ENCODE measurements at places on chromosomes 11 and 22. TPM values are rescaled to one million over a fixed set of nuclear protein-coding genes. Genes with fewer than 3 reads are reported as not detected.

The TTC38 gene
- 21.7 TPM for total RNA-seq

The OR2AG2 gene
- total RNA-seq = not detected

The OR6T1 gene
- total RNA-seq = not detected

The SLC43A3 gene
- 81.0 TPM for total RNA-seq

The NADSYN1 gene
- total RNA-seq = 27.1 TPM

The PATL1 gene
- 15.4 TPM for total RNA-seq

The CPSF7 gene
- total RNA-seq = 48.1 TPM

The MAP6 gene
- 0.40 TPM for total RNA-seq

The ZC3H7B gene
- 55.7 TPM for total RNA-seq

The COX8A gene
- total RNA-seq = 1,023 TPM

The ART5 gene
- total RNA-seq = not detected

The CSF2RB gene
- total RNA-seq = not detected

The OR51B4 gene
- total RNA-seq = 21.5 TPM

The PANX3 gene
- total RNA-seq = not detected

The OR5P2 gene
- total RNA-seq = not detected

The ME3 gene
- not detected for total RNA-seq

The KRTAP5-7 gene
- total RNA-seq = not detected

The SHISAL1 gene
- total RNA-seq = 2.1 TPM

The CDC42BPG gene
- 0.13 TPM for total RNA-seq

The C11orf87 gene
- total RNA-seq = 0.02 TPM

The METTL15 gene
- 12.1 TPM for total RNA-seq

The MOGAT2 gene
- total RNA-seq = not detected

The FGF19 gene
- total RNA-seq = not detected

The PLAAT4 gene
- 0.20 TPM for total RNA-seq

The FJX1 gene
- 32.3 TPM for total RNA-seq

The TRIM77 gene
- total RNA-seq = not detected

The KRTAP5-1 gene
- total RNA-seq = not detected

The PYGM gene
- 0.02 TPM for total RNA-seq

The RASSF10 gene
- total RNA-seq = 0.21 TPM

The SLC17A6 gene
- total RNA-seq = not detected
